ENCODE measurements at places on chromosomes 3 and 15.

DNA sequence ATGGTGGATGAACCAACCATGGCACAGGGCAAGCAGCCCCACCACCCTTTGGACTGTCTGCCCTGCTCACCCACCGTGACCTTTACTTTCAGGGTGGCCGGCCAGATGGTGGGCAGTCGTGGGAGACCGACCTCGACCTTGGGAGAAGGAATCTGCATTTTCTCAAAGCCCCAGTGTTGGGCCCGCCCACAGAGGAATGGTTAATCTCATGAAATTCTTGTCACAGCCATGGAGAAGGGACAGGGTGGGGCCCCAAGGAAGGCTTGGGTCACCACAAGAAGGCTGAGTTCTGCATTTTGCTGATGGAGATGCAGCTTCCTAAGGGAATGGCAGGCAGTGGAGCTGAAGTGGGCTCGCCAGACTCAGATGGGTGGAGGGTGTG is 2.9 kb downstream of the PLXND1 start:
- DNase-seq, result no peak

DNA sequence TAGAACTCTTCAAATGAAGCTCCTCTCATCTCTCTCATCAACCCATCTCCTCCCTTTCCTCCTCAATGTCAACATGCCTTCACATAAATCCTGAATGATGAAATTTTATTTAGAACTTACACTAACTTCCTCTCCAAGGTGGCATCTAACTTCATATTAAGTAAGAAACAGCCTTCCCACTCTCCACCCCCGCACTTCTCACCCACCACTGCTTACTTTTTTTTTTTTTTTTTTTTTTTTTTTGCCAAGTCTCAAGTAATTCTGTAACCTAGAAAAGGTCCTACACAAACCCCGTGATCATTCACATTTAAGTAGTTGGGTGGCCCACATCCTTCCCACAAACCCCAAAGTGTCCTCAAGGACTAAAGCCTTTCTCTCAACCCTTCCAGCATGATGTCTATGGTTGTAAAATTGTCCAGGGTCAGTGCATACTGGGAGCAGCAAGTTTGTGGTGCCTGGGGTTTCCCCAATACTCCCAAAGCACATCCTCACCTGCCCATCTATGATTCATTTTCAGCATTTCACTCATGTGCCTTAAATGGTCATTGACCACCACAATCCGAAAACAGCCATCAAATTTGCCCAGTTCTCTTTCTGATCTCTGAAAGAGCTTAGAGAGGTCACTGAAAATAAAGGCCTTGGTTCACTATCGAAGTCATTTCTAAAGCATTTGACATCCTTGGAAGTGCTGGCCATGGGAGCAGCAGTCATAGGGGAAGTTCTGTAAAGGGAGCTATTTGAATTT is 47.2 kb downstream of the CD86 start:
- DNase-seq, result no peak

DNA sequence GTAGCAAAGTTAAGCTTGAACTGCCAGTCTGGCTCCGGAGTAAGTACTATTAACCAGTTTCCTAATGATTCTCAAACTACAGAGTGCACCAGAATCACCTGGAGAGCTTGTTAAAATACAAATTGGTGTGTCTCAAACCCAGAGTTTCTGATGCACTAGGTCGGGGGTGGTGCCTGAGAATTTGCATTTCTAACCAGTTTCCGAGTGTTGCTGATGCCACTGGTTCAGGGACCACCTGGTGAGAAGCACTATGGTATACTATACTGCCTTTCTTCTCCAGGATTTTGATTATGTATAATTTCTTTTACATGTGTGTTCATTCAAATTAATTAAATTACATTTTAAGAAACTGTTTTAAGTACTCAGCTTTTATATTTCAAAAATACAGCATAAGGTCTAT is 48.8 kb upstream of the PLSCR5 start:
- no peak for DNase-seq

DNA sequence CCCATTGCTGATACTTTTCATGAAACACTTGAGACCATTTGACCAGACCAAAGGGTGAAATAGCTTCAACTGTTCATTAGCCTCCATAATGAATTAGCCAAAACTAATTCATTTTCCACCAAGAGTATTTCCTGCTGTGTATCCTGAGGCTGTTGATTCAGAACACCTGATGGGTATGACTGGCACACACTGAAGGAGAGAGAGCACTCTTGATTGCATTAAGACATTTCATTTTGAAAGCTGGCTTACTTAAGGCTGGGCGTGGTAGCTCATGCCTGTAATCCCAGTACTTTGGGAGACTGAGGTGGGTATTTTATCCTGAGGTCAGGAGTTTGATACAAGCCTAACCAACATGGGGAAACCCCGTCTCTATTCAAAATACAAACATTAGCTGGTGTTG is 175.6 kb downstream of the AGBL1 start:
- no peak for DNase-seq

GRCh38 chr15:72033285-72033684 is 84.7 kb downstream of the MYO9A start:
- DNase-seq, result no peak

DNA sequence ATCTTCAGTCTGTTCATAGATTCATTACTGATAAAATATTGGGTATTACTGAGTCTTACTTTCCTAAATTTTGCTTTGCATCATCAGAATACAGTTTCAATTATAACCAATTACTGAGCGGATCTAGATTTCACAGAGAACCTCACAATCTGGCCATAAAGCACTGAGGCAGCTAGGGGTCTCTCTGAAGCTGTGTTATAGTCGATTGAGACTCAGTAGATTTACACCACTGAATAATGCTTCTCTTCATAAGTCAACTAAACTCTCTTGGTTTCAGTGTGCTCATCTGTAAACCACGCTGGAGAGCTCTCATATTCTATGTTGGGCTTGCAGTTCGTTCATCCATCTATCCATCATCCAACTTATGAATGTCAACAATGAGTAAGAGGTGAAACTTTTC is 180.6 kb downstream of the GREM1 start:
- no peak for DNase-seq

DNA sequence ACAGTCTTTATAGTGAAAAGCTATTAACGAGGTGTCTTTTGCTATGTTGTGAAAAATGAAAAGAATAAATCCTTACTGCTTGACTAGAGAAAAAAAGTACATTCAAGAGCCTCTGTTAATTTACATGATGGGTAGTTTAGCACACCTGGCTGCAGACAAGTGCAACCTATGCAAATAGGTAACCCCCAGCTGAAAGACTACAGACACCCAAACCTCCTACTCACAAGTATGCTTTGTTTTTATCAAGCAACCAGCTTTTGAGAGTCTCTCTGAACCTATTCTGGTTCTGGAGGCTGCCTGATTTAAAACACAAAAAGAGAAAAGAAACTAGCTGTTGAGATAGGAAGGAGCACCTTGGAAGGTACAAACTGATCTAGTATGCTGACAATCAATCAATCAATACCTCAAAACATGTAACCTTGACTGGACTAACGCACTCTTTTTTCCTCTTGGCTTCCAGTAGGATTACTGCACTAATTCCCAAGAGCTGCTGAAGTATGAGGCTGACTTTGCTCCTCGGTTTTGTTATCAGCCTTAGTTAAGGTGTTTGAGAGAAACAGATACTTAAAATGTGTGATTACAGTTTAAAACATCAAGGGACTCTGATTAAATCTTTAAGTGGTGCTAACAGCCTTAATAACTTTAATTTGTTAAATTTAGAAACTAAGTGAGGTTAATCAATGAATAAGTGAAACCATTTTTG is 63.6 kb downstream of the OSBPL10 start:
- DNase-seq, result no peak

- DNase-seq, result no peak
These were observed 21.9 kb upstream of the SSR3 start for GRCh38 chr3:156576651-156577348.

DNA sequence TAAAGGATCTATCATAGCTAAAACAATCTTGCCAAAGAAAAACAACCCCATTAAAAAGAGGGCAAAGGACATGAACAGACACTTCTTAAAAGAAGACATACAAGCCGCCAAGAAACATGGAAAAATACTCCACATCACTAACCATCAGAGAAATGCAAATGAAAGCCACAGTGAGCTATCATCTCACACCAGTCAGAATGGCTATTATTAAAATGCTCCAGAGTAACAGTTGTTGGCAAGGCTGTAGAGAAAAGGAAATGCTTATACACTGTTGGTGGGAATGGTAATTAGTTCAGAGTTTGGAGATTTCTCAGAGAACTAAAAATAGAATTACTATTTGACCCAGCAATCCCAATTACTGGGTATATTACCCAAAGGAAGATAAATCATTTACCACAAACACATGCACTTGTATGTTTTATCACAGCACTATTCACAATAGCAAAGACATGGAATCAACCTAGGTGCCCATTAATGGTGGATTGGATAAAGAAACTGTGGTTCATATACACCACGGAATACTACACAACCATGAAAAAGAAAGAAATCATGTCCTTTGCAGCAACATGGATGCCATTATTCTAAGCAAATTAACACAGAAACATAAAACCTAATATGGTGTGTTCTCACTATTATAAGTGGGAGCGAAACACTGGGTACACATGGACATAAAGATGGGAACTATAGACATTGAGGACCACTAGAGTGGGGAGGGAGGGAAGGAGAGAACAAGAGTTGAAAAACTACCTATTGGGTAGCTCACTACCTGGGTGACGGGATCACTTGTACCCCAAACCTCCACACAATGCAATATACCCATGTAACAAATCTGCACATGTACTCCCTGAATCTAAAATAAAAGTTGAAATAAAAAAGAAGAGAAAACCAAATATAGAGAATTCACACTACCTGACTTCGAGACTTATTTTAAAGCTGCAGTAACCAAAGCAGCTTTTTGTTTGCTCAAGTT is 32.6 kb downstream of the ITGA11 start:
- no peak for DNase-seq

- no peak for DNase-seq
These were observed 17.2 kb downstream of the ACOX2 start for GRCh38 chr3:58519668-58520402.

- no peak for DNase-seq
These were observed 46.3 kb upstream of the FLNB start for GRCh38 chr3:57961828-57962447.

GRCh38 chr3:25259871-25260270 is 168.2 kb upstream of the RARB start:
- no peak for DNase-seq

GRCh38 chr15:68383161-68384074 is 48.5 kb downstream of the ITGA11 start:
- no peak for DNase-seq

DNA sequence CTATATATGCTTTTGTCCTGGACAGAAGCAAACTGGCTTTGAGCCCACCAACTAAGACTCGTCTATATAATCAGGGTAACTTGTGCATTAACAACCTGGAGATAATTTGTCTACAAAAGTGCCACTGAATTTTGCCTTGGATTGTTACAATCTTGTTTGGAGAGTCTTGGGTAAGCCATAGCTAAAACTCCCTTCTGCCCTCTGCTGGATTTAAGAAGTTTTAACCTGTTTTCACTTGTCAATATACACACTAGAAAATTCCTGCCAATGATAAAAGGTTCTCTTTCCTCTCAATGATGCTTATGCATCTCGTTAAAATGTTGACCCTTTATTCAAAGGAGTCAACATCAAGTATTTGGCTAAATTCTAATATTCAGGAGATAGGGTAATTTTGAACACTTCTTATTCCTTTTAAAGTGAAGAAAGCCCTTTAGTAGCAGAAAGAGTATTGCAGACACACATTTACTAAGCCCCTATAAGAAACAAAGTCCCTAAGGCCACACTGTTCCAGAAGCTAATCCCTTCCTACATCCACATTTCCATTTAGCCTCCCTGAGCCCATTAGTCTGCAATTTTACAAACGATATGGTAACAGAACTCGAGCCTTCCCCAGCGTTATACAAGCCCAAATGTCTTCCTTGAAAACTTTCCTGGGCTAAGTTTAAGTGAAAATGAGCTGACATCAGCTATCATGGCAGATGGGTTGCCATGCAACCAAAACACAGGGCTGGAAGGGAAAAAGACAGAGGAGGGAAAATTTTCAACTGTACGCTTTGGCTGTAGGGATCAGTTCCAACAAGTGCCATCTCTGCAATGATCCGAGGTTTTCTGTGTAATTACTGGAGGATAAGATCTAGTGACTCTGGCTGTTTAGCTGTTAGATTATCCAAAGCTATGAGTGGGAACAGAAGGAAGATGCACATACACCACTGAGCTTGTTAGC is 75.9 kb upstream of the FGF12 start:
- DNase-seq, result no peak

DNA sequence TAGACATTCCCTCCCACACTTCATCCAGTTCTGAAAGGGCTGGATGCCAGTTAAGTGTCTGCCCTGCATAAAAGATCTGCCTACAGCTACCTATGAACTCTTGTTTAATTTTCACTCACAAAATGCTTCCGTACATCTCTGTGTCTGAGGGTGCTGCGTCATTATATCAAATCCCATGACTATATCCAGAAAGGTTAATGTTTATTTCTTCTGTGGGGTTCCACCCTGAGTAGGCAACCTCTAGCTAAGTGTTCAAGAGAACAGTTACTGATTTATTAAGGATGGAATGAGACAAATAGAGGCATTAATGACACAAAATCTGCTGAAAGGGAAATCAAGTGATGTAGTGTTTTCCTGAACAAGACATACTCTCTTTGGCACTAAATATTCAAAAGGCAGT is 220.2 kb downstream of the MTHFS start:
- DNase-seq, result no peak

GRCh38 chr3:87398168-87398801 is 121.9 kb upstream of the POU1F1 start:
- no peak for DNase-seq

- DNase-seq, result no peak
These were observed 239.8 kb downstream of the ITPR1 start for GRCh38 chr3:4732925-4733324.

DNA sequence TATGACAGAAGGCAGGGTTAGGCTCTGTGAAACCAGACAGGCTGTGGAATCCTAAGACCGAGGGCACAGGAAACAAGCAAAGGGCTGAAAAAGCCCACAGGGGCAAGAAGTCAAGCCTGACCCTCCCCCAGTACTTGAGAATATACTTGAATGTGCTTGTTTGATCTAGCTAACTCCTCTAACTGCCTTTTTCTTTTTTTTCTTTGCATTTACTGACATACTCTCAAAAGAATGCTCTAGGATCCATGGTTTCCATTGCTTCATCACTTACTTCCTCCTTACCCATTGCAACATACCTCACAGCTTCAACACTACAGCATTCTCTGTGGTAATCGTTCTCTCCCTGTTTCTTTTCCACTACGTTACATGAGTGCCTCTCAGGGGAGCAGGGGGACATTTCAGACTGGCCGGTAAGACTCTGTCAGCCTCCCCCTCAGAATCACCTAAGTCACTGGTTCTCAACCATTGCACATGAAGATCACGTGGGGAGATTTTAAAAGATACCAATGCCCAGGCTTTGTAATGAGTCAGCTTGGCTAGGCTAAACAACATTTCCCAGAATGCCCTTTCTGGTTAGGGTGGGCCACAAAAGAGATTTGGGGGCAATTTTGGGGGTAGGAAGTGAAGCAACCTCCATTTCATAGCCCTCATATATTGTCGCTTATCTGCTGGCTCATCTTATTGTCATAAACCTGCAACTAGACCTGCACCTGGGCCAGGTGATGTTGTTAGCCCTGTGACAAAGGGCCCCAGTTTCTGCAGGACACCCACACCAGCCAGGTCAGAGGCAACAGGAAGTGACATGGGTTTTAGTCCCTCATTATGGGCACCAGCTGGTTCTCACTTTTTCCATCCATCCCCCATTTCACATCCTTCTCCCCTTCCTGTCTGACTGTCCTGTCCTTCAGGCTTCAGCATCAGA is 24.6 kb upstream of the RSL24D1 start:
- no peak for DNase-seq

Measured in stimulated activated CD8-positive, alpha-beta memory T cell treated with anti-CD3 and anti-CD28 coated beads, Interleukin-4, amount 100 ng/mL, for 4 hours (primary cell).